NCI-H69 (cell line): ENCODE measurements at places on chromosomes 1 and 21.

- no peak for DNase-seq
Observed at GRCh38 chr1:6596351-6596750, 6.3 kb downstream of the KLHL21 start.

DNA sequence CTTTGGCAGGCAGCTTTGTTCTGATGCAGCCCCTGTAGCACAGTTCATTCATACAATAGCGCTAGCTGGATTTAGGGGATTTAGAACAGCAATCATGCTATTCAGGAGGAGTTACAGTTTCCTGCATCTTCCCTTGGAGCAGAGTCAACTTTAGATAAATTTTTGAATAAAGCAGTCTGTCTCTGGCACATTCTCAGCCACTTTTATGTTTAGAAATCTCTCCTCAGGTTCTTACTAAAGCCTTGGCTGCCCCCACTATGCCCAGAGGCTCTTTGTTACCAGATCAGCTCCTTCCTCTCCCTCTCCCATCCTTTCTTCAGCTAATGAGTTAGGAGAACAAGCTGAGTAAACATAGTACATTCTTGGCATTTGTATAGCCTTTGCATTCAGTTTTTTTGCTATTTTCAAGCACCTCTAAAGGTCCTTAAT lies 17.0 kb upstream of the PIGC start:
- peak; percentile 30 for DNase-seq

- DNase-seq, result no peak
Observed at GRCh38 chr1:167661527-167662426, 31.7 kb downstream of the RCSD1 start.

DNA sequence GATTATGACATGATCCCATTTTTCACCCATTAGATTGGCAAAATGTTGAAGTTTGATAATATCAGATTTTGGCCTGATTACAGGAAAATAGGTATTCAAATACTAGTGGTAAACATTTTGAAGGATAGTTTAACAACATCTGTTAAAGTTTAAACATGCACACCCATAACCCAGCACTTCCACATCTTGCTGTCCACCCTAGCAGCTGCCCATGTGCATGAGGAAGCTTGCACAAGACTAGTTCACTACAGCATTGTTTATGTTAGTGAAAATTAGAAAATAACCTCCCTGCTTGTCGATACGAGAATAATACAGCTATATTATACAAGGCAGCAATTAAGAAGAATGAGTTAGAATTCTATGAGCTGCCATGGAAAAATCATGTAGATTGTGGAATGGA lies 127.6 kb downstream of the C1orf21 start:
- DNase-seq, result no peak

DNA sequence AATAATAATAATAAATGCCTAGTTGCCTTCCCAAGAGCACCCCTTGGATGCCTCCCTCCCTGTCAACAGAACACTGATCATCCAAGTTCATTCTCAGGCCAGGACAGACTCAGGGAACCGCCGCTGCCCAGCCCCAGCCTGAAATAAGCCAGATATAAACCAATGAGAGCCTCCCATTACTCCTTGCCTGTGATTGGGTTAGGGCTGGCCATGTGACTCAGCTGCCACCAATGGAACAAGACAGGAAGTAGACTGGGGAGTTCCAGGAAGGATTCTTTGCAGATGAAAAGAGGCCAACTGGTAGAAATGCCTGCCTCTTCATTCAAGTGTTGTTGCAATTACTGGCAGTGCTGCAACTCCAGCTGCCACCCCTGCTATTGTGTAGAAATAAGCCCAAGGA lies 146.4 kb upstream of the TIAM1 start:
- peak; percentile 53 for DNase-seq

DNA sequence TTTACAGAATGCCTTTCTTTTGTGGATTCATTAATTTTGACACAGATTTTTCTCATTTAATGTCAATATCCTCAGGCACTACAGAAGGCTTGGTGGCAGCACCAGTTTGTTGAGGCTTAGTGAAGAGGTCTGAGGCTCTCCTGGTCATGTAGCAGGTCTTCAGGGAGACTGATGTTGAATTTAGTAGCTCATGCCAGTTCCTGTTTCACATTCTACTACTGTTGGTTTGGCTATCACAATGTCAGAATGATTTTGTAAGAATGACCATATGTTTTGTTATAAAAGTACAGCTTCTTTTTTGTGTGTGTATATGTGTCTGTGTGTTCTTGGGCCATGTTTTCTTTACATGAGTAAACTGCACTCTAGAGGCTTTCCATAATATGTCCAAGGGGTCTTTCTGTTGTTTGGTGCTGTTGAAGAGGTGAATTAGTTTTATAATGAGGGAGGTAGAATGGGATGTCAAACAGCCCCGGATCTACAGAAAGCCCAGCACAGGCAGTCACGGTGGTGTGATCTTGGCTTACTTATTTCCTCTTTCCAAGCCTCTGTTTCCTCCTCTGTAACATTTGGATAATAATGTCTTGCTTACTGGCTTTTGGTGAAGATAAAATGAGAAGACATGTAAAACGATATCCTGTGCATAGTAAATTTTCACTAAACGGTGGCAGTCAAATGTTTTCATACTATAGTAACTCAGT lies 32.0 kb downstream of the C1orf21 start:
- no peak for DNase-seq
